Progenitor cell of endocrine pancreas (in vitro differentiated cells): ENCODE measurements at places on chromosomes 1 and 21. TPM values are rescaled to one million over a fixed set of nuclear protein-coding genes. Genes with fewer than 3 reads are reported as not detected.

Gene RNF220
- total RNA-seq = 85.9 and 87.5 TPM in 2 replicates

Gene SYCP1
- not detected in 2 replicates for total RNA-seq

Gene SLC30A2
- total RNA-seq = 0.13 and 0.17 TPM in 2 replicates

Gene SLAMF7
- total RNA-seq = not detected in 2 replicates

Gene CIART
- total RNA-seq = 1.9 and 2.7 TPM in 2 replicates

Gene AKR1A1
- 213 and 214 TPM in 2 replicates for total RNA-seq

Gene KIF2C
- total RNA-seq = 26.6 and 28.7 TPM in 2 replicates

Gene RAB3B
- 86.2 and 87.1 TPM in 2 replicates for total RNA-seq

Gene GJA5
- not detected in 2 replicates for total RNA-seq

Gene MYOC
- total RNA-seq = not detected in 2 replicates

Gene TAS1R1
- not detected in 2 replicates for total RNA-seq

Gene MIXL1
- 1.5 and 1.7 TPM in 2 replicates for total RNA-seq

Gene DNM3
- total RNA-seq = 0.48 and 1.1 TPM in 2 replicates

Gene AKR7A3
- 2.1 and 2.7 TPM in 2 replicates for total RNA-seq

Gene F3
- 84.9 and 95.0 TPM in 2 replicates for total RNA-seq

Gene HEYL
- total RNA-seq = 4.3 and 5.2 TPM in 2 replicates

Gene IL12RB2
- not detected in 2 replicates for total RNA-seq

Gene LAMC1
- total RNA-seq = 72.9 and 77.3 TPM in 2 replicates

Gene TFAP2E
- total RNA-seq = 0.55 and 0.84 TPM in 2 replicates

Gene TIAM1
- 35.4 and 36.8 TPM in 2 replicates for total RNA-seq

Gene PPM1J
- 0.43 and 0.71 TPM in 2 replicates for total RNA-seq

Gene FNDC10
- 2.7 and 4.2 TPM in 2 replicates for total RNA-seq

Gene DCST2
- total RNA-seq = 2.2 TPM in 2 replicates

Gene SEMA6C
- 31.5 and 34.0 TPM in 2 replicates for total RNA-seq

Gene CDC42BPA
- total RNA-seq = 32.7 and 35.3 TPM in 2 replicates

Gene UBASH3A
- not detected in 2 replicates for total RNA-seq

Gene GTF2B
- total RNA-seq = 26.3 and 27.4 TPM in 2 replicates

Gene HAO2
- not detected in 2 replicates for total RNA-seq

Gene TLR5
- total RNA-seq = 3.2 and 3.9 TPM in 2 replicates

Gene PDZK1
- total RNA-seq = 25.0 and 26.2 TPM in 2 replicates

Gene SELENBP1
- total RNA-seq = 56.2 and 57.0 TPM in 2 replicates

Gene TMEM53
- 11.8 and 13.9 TPM in 2 replicates for total RNA-seq

Gene KIF26B
- 5.1 and 6.6 TPM in 2 replicates for total RNA-seq

Gene OR14A16
- not detected in 2 replicates for total RNA-seq

Gene HRNR
- not detected in 2 replicates for total RNA-seq

Gene CLDN17
- total RNA-seq = not detected in 2 replicates

Gene LMOD1
- total RNA-seq = 0.41 and 0.62 TPM in 2 replicates

Gene LCE1E
- not detected in 2 replicates for total RNA-seq

Gene ERICH3
- 1.1 and 1.5 TPM in 2 replicates for total RNA-seq

Gene BACE2
- 13.4 and 15.6 TPM in 2 replicates for total RNA-seq

Gene TEDDM1
- not detected in 2 replicates for total RNA-seq

Gene IER5
- 1.7 and 2.3 TPM in 2 replicates for total RNA-seq

Gene KRTAP25-1
- not detected in 2 replicates for total RNA-seq

Gene RGS8
- 0.05 TPM in 1 of 2 replicates, not detected in the other for total RNA-seq
